GM19239 (cell line): ENCODE measurements at places on chromosomes 16 and 17.
A peak's percentile ranks its signal among the peaks of the same experiment; 100 is the strongest.

DNA sequence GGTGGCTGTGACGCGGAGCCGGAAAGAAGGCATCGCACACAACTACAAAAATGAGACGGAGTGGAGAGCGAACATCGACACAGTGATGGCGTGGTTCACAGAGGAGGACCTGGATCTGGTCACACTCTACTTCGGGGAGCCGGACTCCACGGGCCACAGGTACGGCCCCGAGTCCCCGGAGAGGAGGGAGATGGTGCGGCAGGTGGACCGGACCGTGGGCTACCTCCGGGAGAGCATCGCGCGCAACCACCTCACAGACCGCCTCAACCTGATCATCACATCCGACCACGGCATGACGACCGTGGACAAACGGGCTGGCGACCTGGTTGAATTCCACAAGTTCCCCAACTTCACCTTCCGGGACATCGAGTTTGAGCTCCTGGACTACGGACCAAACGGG is 4.4 kb downstream of the ENPP7 start:
- DNase-seq: no peak

GRCh38 chr16:84617041-84617790 is 662 bp downstream of the COTL1 start:
- DNase-seq: no peak

DNA sequence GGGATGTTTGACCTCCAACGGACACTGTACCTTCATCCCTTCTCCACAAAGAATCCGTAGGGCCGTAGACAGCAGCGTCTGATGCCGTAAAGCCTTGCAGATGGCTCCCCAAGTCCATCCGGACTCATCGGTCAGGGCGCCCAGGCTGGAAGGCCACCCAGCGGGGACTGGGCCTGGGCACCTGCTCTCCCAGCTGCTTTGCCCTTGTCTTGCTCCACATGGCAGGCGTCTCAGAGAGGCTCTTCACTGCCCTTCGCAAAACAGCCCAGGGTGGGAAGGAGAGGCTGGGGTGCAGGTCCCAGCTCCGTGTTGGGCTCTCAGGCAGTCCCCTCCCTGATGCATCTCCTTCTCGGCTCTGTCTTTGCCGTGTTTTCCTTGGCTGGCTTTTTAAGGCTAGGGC is 6.2 kb upstream of the RPTOR start:
- no peak for DNase-seq

DNA sequence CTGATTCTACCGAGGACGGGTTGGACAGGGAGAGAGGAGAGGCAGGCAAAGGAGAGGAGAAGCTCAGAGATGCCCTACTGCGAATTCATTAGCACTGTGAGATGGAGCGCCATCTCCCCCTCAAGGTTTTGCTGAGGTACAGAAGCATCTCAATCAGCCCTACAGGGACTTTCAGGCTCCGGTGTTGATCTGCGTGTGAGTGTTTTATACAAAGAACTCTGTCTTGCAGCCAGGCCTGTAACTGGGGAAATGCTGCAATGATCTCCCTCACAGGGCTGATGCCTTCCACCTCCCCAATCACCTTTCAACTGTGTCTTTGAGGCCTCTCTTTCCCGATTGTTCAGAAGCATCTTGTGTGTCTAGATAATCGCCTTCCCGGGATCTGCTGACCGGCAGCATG is 74.8 kb downstream of the IRX6 start:
- no peak for DNase-seq

DNA sequence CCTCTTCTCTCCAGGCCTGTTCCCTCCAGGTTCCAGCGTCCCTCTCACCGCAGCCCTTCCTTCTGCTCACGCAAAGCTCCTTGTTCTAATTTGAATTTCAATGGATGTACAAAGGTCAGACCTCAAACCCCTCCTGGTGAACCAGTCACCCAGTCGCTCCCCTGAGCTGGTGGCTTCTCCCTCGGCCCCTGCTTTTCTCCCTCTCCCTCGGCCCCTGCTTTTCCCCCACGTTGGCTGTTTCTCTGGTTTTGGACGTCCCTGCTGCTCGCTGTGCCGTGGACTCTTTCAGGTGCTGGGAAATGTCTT is 8.6 kb upstream of the MSLN start:
- no peak for DNase-seq

DNA sequence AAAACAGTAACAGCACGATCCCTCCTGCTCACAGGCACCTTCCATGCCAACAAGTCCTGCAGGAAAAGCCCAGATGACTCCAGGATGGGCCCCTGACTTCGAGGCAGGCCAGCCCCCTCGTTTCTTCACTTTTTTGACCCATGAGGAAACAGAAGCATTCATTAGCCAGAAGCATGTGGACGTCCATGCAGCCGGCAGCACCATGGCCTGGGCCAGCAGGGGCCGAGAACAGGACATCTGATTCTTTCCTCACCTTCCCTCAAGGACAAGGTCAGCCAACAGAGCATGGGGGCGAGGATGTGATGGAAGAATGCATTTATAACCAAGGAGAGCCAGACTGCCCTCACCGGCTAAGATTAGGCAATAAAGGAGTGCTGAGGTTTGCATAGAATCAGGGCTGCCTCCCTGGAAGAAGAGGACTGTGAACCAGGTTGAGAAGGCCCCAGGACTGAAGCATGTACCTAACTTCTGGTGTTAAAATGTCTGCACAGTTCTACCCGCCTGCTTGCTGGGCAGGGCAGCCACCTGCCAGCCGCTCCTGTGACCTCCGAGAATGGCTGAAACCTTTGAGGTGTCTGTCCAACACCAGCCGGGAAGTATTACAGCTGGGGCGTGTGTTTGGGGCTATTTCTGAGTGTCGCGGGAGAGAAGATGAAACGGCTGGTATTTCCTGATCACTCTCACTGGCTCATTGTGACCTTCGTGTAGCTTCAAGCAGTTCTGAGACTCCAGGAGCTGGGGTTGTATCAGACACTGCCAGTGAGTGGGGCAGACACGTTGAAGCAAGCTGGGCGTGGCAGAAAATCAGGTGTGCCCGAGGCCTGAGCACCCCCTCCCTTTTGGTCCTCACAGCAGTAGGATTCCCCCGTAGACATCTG is 94.0 kb upstream of the TNRC6C start:
- no peak for DNase-seq

GRCh38 chr16:81784072-81784795 is 5.1 kb downstream of the PLCG2 start:
- no peak for DNase-seq

DNA sequence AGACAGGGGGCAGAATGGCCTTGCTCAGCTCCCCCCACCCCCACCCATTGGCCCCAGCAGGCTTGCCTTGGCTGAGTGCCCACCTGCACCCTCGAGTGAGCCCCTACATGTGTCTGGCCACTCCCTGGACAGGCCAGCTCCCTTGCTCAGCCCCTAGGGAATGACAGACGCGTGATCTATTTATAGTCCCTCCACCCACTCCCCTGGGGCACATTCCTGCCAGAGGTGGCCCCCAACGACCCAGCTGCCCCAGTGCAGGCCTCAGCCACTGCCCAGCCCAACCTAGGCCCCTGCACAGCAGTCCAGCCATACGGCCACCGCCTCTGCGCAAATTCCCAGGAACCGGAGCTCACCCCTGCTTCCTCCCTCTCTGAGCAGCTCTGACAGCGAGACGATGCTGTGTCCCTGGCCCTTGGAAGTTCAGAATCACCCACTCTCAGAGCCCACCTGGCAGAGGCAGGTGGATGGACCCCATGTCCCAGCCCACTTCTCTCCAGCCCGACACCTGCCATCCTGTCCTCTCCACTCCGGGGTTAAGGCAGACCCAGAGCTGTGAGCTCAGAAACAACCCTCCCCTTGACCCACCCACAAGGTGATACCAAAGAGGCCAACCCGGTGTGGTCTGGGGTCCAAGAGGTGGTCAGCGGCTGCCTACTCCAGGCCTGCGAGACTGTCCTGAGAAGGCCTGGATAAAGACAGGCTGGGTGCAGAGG is 11.5 kb upstream of the P2RX1 start:
- DNase-seq: no peak

- no peak for DNase-seq
These were observed 82.5 kb downstream of the ZDHHC7 start for GRCh38 chr16:84928679-84929420.

- peak; percentile 63 for DNase-seq
These were observed 9.6 kb upstream of the ZFHX3 start for GRCh38 chr16:73057291-73058210.

DNA sequence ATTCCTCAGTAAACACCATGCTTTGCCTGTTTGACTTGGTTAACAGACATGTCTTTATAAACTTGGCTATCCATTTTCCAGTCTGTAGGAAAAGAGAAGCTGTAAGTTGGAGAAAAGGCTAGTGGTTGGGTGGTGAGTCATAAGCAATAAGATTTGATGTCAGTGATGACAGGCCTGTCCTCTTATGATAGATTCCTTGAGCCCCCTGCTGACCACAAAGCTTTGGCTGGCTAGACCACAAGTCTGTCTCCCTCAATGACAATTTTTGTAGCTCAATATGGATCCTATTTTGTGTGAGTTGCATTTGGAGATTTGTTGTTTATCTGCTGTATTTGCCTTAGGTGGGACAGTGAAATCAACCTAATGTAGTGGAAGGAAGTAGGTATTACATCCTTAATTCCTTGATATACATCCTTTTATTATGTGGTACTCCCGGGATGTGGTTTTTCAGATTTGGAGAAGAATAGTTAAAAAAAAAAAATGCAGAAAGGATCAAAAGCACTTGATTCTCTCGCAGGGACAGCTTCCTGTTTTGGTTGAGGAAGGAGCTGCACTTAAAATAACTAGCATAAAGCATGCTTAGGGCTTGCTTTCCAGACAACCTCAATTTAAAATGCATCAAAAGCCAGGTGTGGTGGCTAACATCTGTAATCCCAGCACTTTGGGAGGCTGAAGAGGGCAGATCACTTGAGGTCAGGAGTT is 67.4 kb downstream of the SIAH1 start:
- DNase-seq: no peak

DNA sequence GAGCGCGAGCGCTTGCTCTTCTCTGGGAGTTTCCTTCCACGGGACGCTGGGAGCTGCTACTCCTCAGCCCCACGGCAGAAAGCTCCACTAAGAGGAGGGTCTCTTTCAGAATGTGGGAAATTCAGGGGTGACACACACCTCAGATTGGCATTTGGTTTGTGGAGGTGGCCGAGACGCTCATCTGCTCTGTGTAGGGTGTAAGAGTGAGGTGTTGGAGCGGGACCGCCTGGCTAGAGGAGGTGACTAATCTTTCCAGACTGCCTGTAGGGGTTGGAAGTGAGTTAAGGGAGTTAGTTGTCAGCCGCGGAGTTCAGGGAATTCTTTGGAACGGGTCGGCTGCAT is 735 bp downstream of the PSMD11 start:
- DNase-seq: no peak

- peak; percentile 24 for DNase-seq
These were observed 78.1 kb downstream of the SKAP1 start for GRCh38 chr17:48351911-48352332.

DNA sequence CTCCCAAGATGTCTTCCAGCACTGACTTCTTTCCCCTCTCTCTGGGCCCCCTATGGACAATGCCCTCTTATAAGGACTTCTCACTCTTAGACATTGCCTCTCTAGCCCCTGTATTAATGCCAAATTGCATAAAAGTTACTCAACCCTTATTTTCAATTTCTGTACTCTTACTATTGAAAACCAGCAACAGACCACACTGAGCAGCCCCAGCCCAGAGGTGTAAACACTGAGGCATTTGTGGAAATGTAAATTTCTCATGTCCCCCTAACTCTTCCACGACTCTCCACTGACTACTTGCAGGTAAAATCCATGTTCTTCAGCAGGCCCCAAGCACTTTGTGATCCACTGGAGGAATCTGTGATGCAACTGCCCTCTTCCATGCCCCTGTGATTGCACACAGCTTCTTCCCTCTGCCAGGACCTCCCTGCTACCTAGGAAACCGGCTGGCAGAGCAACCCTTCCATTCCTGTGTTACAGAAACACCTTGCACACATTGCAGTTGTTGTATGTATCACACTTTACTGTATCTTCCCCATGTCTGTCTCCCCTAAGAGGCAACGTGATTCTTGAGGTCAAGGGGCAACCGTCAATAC is 4.4 kb downstream of the N4BP1 start:
- no peak for DNase-seq

DNA sequence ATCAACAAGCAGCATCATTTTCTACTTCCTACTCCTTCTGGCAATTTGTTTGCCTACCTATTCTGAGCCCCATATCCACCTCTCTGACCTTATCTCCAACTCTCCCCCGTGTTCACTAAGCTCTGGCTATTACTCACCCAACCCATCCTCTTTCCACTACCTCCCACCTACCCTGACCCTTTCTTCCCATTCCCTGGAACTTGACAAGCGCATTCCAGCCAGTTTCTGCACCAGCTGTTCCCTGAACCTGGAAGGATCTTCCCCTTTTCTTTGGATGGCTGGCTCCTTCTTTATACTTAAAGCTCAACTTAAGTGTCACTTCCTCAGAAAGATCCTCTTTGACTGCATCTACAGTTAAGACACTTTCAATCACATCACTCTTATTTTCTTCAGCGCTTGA is 2.2 kb downstream of the DCUN1D3 start:
- no peak for DNase-seq

DNA sequence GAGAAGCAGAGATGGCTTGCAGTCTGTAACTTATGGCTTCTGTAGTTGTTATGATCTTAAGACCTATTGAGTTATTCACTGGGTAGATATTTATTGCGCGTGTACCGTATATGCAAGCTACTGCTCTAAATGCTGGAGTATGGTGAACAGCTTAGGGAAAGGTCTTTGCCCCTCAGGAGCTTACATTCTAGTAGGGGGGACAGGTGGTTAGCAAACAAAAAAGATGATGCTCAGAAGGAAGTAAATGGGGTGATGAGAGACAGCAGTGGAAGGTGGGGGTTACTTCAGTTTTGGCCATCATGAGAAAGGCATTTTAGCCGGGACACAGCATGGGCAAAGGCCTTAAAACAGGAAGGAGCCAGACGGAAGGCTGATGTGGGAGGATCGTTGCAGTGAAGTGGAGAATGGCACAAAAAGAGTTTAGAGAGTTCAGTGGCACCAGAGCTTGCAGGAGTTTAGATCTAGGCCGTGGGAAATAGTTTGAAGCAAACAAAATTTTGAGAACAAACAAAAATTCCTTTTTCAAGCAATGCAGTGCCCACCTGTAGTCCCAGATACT is 2.1 kb downstream of the ARMC7 start:
- no peak for DNase-seq

- peak; percentile 95 for DNase-seq
These were observed 4.7 kb downstream of the KCTD5 start for GRCh38 chr16:2686912-2687507.

DNA sequence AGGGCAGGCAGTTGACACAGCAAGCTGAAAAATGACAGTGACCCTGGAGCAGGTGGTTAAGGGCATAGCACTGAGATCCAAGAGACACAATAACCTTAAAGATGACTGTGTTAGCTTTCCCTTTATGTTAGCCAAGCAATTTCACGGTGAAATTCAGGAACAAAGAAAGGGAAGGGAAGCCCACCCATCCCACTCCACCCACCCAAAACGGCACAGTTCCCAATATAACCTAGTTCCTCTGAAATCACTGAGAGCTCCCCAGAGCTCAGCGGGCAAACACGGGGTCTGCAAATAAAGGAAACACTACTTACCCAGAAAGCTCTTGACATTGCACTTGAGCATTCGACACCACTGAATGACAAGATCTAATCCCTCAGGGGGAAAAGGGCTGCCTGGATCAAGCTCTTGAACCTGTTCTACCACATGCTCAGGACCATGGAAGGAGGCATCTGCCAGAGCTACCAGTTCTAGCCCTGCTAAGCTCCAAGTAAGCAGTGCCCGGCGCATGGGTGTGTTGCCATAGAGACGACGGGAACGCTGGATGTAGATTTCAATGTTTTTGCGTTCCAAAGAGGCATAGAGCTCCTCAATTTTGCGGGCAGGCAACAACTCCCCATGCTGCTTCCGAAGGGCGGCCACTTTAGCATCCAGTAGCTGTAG is 10.6 kb downstream of the BLTP2 start:
- no peak for DNase-seq
